ENCODE measurements at places on chromosomes 1 and 21.
A peak's percentile ranks its signal among the peaks of the same experiment; 100 is the strongest.

DNA sequence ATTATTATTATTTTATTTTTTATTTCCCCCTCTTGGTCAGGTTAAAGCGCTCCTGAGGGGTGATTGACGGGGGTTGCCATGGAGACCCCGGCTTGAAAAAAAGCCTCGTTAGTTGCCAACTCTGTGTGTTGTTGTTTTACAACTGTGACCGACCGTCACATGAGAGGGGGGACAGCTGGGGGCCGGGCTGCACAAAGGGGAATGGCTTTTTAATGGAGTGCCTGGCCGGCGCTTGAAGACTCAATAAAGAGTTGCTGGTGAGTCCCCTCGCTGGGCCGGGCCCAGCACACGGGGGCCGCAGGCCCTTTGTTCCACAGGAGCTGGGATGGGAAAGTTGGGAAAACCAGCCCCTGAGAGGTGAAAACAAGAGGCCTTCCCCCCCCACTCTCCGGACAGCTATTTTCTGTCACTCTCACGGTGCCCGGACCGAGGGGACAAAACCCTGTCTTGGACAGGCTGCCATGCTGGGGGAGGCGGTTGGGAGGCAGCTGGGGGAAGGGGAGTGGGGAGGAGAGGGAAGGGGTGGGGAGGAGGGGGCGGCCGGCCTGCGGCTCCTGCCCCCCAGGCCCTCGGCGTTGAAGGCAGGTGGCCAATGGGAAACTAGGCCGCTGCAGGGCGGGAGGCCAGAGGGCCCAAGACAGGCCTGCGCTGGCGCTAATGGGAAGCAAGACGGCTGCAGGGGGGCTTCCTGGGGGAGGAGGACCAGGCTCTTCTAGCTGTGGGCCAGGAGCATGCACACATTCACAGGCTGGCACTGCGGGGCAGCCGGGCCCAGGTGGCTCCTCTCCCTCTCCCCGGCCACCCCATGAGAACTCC is 67.6 kb downstream of the CASZ1 start:
- no peak for DNase-seq

DNA sequence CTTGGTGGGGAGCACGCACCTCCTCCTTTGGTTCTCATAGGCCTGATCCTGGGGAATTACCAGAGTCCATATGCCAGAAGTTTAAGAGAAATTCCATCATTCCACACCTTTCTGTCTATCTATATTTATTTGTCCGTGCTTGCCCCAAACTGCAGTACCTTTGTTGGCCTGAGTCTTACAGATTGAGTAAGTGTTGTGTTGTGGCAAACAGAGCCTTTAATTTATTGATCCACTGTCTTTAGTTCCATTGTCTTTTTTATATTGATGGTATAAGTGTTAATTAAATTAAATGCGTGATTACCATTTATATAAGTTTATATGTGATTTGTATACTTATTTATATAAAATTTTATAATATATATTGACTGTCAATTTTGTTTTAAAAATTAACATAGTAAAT is 4.9 kb downstream of the SH3BGR start:
- no peak for DNase-seq

- no peak for DNase-seq
Measured at GRCh38 chr1:66258404-66259105, 275.4 kb upstream of the SGIP1 start.

DNA sequence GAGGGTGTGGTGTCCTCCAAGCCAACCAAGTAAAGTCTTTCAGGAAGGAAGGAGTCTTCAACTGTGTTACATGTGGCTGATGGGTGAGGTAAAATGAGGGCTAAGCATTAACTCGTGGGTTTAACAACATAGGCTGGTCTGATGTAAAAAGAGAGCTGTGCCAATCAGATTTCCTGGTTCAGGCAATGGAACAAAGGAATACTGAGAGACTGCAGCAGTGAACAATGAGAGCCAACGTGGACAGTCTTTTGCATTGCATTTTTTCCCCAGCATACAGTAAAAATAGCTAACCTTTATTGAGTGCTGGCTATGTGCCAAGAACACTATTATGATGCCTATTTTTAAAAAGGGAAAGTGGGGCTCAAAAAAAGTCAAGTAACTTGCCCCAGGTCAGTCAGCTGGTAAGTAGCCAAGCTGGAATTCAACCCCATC is 31.1 kb downstream of the DLGAP3 start:
- no peak for DNase-seq

GRCh38 chr1:46084553-46085451 is 47.6 kb downstream of the PIK3R3 start:
- no peak for DNase-seq

- DNase-seq, result no peak
Measured at GRCh38 chr1:234915924-234916675, 212.5 kb downstream of the TOMM20 start.

- no peak for DNase-seq
Measured at GRCh38 chr1:76433526-76433925, 359.0 kb downstream of the ST6GALNAC3 start.

DNA sequence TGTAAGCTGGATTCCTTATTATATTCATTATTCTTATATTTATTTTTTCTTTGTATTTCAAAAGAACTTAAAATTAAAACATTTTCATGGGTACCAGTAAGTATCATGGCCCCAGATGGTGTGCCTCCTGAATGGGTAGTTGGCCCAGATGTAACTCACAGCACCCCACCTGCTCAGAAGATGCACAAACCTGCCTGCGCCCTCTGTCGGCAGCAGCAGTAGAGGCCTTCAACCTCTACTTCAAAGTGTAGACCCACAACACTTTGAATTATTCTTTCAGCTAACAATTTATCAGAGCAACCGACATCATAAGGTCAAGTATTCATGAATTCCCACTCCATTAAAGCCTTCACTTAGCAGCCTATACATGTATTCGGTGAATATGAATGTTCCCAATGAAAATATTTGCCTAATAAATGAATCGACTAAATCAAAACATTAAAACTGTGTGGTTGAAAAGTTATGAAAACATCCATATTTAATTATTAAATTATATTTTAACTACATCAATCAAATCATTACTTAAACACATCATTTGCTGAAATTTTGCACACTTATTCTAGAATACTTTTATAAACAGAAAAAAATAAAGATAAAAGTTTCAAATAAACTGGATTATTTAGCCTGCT is 25.4 kb downstream of the PIGM start:
- DNase-seq, result peak; percentile 62

DNA sequence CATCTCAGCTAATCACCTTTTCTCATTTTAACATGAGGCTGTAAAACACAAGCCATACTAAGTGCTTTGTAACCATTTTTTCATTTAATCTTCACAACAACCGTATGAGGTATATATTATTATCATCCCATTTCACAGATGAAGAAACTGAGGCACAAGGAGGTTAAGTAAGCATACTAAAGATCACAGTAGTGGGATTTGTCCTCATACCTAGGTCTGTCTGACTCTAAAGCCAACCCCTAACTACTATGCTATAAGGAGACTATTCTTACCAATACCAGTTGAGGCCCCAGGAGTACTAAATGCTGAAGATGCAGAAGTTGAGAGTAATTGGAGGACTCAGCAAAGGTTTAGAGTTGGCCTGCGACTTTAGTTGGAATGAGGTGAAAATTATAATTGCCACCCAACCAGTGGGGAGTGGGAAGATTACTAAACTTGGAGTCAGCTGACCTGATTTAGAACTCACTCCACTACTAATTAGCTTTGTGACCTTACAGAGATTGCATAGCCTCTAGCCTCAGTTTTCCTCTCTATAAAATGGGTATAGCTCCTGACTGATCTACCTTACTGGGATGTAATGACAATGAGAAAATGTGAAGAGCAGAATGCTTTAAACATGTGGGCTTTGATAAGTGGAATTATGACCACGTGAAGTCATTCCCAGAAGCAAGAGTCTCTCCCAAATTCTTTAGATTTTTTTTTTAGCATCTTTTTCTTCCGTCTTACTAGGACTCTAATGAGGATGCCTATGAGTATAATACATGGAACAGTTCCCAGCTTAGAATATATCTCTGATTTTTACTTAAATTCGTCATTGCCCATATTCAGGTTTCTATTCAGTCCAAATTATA is 85.8 kb upstream of the IPO9 start:
- DNase-seq, result no peak

DNA sequence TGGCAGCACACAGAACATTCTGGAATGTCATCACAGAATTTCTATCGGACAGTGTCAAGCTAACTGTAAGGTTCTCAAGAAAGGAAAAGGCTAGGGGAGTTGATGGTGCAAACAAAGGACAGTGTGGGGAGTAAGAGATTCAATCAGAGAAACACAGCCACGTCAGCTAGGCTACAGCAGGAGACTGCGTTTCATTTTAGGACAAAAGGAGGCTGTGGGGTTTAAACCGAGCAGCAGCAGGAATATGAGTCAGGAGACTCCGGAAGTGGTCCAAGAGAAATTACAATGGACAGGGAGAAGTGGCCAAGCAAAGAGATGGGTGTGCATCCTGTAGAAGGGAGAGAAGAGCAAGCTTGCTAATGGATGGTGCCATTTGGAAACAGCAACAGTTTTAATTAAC is 37.4 kb upstream of the C1orf198 start:
- DNase-seq, result no peak

DNA sequence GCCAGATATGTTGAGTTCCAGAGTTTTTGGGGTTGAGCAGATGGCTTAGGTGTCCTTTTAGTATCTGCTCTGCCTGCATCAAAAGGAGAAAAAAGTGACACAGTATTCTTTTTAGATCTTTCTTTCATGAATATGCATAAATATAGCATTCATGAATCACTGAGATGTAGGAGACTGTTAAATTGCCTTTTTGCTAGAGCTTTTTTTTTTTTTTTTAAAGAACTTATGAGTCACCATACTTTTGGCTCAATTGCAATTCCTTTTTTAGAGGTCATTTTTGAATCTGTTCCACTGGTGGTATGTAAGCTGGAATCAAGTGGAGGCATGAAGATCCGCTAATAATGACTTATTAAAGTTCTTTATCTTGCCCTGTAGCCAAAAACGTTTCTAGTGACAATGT is 480.9 kb upstream of the ZRANB2 start:
- no peak for DNase-seq

DNA sequence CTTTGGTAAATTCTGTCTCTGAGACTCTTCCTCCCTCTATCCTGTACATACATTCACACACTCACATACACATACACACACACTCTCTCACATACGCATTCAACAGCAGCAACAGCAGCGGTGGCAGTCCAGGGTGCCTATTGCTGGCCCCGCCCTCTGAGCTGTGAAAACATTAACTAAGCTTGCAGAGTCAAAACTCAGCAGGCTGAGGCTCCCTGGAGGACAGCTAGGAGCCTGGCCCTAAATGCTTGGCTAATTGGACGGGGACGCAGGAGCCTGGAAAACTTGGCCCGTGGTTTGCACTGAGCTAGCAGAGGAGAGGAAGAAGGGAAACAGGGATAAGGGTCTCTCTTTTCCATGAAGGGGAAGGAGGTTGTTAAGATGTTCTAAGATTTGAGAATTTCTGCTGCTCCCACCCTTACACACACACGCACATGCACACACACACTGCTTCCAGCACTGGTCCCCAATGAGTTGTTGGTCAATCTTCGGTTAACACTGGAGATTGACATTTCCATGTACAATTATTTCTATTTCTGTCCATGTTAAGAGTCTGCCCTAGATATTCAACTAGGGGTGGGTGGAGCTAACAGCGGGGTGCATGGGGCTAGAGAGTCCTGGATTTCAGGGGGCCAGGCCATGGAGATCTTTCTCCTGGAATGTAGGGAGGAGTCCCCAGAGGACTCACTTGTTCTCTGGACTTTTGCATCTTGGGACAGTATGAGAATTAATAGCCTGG is 94.2 kb downstream of the PLXNA2 start:
- no peak for DNase-seq

DNA sequence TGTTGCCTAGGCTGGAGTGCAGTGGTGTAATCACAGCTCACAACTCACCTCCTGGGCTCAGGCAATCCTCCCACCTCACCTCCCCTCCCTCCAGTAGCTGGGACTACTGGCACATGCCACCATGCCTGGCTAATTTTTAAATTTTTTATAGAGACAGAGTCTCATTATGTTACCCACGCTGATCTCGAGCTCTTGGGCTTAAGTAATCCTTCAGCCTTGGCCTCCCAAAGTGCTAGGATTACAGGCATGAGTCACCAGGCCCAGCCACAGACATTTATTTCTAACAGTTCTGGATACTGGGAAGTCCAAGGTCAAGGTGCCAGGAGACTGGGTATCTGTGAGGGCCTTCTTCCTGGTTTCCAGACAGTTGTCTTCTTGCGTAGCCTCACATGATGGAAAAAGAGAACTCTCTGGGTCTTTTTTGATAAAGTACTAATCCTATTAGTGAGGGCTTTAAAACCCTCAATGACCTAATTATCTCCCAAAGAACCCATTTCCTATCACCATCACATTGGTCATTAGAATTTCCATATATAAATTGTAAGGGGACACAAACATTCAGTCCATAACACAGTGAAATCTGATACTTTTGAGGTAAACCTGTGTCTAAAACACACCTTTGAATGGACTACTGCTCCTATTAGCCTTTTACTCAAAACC is 67.9 kb downstream of the PHACTR4 start:
- no peak for DNase-seq
